ENCODE measurements at places on chromosomes 12 and 14.

DNA sequence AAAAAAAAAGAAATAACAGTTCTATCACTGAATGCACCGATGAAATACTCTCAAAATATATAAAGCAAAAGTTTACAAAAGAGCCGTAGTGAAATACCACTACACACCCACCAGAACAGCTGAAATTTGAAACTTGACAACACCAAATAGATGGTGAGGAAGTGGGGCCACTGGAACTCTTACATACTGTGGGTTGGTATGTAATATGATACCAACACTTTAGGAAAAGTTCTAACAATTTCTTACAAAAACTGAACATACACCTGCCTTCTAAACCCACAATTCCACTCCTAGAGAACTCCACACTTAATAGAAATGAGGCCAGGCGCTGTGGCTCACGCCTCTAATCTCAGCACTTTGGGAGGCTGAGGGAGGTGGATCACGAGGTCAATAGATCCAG, 14.1 kb downstream of the EIF5 start:
- DNase-seq: peak; percentile 35

GRCh38 chr12:1497161-1497560, 97.2 kb downstream of the FBXL14 start:
- DNase-seq: no peak

GRCh38 chr12:13175499-13175898, 21.0 kb upstream of the EMP1 start:
- peak; percentile 70 for DNase-seq

GRCh38 chr12:1800401-1801302, 19.7 kb upstream of the LRTM2 start:
- DNase-seq: peak; percentile 60

- DNase-seq: no peak
Observed at GRCh38 chr12:22121224-22121623, 75.2 kb downstream of the CMAS start.

DNA sequence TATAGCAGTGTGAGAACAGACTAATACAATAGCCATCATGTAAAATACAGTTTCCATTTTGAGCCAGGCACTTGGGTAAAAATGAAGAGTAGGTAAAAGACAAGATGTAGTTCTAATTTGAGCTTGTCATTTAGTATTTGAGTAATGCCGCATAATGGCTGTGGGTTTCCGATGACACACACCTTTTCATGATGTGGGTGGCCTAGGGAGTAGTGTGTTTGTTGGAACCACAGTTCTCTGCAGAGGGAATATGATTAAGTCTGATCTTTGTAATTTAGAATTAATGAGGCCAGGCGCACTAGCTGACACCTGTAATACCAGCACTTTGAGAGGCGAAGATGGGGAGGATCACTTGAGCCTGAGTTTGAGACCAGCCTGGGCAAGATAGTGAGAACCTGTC, 61.8 kb downstream of the RCOR1 start:
- DNase-seq: no peak

DNA sequence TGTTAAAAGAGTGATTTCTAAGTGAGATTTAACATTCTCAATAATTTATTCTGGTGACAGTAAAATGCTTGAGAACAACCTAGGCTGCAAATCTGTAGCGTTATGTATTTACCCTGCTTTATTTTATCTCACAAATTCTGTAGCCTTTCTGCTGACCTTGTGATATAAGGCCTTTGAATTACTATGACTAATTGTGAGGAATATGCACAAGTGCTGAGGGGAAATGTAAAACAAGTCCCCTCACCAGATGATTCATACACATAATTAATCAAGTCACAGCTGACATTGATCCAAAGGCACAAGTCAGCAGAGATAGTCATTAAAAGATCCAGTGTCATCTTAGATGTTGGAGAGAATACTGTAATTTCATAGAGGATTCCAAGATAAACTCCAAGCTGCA, 992.7 kb upstream of the USP15 start:
- no peak for DNase-seq

GRCh38 chr12:98578821-98579220, 14.7 kb upstream of the SLC25A3 start:
- DNase-seq: peak; percentile 13

GRCh38 chr12:103915306-103915705, 14.9 kb upstream of the HSP90B1 start:
- DNase-seq: peak; percentile 18

- DNase-seq: no peak
Observed at GRCh38 chr14:63032641-63033040, 12.6 kb downstream of the KCNH5 start.

DNA sequence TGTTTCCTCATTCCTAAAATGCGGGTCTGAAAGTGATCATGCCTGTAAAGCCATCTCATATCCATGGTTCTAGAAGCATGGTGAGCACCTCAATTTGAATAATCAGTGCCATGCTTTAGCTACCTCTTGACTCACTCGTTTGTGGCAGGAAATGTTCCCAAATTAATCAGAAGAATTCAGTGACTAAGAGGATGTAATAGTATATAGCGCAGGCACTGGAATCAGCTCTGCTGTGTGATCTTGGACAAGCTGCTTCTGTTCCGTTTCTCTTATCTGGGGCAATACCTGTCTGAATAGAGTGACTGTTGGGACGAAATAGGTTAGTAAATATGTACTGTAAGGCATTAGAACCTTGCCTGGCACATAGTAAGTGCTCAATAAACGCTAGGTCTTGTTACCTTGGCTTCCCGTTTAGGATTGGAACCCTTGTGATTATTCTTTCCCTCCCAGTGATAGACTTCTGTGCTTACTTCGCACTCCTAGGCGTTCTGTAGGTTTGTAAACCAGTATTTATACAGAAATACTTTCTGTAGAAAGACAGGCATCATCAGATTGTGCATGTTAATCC, 820 bp upstream of the SMAGP start:
- DNase-seq: peak; percentile 89

GRCh38 chr12:109540526-109541412, 32.5 kb downstream of the MMAB start:
- no peak for DNase-seq

DNA sequence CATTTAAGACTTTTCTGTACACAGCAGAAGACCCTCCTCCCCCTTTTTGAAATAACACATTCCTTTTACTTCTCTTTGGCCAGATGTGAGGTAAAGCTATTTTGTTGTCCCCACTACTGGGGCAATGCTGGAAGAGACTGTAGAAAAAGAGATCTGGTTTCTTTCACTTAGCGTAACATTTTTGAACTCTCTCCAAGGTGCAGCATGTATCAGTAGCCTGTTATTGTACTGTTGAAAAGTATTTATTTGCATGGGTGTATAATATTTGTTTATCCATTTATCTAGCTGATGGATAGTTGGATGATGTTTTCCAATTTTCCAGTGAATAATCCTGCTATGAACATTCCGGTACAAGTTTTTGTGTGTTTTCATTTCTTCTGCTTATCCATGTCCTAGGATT, 335.2 kb downstream of the SOX5 start:
- DNase-seq: no peak

- no peak for DNase-seq
Observed at GRCh38 chr12:6301721-6302120, 8.8 kb upstream of the PLEKHG6 start.

- DNase-seq: peak; percentile 57
Observed at GRCh38 chr12:42725809-42726208, 136.3 kb upstream of the PRICKLE1 start.

DNA sequence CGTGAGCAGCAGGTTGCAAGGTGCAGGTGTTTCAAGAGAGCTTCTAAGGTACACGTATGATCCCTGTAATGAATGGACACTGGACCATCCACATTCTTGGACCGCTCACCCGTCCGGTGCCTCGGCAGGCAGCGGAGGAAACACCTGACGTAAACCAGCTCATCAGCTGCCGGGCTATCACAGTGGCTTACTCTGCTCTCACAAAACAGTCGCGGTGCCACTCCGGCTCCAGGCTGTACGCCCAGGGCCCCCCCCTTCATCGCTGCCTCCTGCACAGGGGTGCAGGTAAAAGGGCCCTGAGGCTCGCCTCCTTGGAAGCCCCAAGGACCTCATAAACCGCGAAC, 436 bp downstream of the VPS33A start:
- DNase-seq: no peak

DNA sequence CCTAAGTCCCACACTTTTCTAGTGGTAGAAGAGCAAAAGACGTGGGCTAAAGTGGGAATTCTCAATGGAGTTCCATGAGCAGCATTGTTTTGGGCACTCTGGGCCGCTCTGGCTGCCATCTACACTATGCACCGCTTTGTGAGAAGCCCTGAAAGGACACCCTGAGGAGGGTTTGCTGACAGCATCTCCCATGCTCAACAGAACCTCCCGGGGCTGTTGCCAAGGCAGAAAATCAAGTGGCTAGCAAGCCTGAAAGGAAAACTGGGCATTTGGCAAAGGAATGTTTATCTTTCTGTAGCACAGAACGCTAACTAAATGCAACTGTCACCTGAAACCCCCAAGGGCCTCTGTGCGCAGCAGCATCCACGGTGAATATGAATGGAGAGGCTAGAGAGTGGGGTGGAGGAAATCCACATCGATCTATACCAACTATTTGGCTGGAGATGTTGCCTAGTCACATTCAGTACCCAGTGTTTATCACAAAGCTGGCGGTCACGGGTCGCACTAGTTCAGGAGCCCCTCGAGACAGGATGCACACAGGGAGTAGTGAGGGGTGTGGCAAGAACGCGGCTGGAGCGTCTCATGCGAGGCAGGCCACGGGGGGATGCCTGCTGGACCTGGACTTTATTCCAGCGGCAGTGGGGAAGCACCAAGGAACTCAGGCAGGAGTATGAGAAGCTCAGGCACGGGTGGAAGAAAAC, 14.2 kb downstream of the APPL2 start:
- DNase-seq: no peak

- DNase-seq: no peak
Observed at GRCh38 chr12:99224237-99224636, 423.3 kb upstream of the GARIN6 start.

DNA sequence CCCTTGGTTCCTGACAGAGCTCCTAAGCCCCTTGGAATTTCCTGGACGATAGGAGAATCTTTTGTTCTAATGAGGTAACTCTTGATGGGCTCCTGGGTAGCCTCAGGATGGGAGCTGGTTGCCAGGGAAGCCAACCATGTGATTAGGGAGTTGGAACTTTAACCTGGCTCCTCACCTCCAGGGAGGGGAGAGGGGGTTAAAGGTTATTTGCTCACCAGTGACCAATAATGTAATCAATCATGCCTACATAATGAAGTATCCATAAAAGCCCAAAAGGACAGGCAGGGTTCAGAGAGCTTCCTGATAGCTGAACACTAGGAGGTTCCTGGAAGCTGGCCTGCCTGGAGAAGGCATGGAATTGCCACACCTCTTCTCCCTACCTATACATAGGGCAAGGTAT, 6.2 kb upstream of the CNOT2 start:
- DNase-seq: no peak

- no peak for DNase-seq
Observed at GRCh38 chr12:118346895-118347294, 25.8 kb downstream of the TAOK3 start.

GRCh38 chr14:106378191-106378590, 851.8 kb downstream of the TMEM121 start:
- DNase-seq: no peak

- no peak for DNase-seq
Observed at GRCh38 chr12:45987340-45987727, 3.0 kb downstream of the SCAF11 start.

DNA sequence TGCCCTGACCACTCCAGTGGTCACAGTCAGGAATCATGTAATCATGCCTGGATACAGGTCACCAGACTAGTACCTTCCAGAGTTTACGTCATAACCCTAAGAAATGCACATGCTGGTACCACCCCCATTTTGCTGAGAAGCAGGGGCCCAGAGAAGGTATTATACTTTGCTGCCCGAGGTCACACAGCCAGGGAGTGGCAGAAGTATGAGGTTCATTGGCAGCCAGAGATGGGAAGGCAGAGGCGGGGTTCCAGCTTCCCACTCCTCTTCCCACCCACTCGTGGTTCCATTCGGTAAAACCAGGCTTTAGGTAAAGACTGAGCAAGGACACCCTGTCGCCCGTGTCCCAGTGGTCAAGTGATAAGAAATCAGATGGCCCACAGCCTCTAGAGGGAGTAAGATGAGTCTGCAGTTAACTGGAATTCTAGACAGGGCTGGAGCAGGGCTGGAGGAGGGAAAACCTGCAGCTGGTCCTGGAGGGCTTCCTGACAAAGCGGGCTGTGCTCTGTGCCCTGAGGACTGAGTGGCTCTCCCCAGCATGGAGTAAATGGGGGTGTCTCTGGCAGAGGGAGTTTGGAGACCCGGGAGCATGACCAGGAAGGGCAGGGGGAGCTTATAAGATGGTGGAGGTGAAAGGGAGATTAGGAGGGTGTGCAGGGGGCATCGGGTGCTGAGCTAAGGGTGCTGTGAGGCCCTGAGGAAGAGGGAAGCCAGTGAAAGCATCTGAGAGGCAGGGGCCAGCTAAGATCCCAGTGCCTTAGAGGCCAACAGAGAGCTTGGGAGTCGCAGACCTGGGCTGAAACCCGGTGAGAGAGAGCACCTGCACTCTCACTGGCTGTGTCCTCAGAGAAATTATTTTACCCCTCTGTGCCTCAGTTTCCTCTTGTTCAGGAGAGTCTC, 5.7 kb downstream of the FAM222A start:
- no peak for DNase-seq

GRCh38 chr14:58954901-58955861, 233.3 kb upstream of the DAAM1 start:
- DNase-seq: peak; percentile 46

DNA sequence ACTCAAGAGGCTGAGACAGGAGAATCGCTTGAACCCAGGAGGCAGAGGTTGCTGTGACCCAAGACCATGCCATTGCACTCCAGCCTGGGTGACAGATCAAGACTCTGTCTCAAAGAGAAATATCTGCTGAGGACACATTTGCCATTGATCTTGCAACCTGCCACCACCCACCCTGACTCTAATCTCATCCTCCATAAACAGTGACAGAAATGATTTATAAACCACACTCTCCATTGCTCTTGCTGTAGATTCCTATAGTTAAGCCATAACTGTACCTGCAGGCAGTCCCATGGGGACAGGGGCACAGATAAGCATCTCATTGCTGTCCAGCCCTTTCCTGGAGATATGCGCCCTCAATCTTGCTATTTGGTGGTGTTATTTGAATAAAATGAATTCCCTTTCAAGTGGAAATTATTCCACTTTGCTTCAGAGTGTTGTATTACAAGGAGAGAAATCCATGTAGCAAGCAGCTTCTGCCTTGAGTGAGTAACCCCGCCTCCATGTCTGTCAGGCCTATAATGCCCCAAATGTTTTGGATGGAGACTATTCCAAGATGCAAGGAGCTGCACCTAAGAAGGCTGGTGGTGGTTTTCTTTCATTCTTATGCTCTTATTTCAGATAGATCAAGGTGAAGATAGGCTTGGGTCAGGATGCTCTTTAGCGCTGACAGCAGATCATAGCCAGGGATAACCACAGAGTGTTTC, 3.0 kb upstream of the ZDHHC22 start:
- DNase-seq: no peak

All from fibroblast of skin of right quadriceps (primary cell).